ENCODE measurements at places on chromosomes 1 and 21.

- no peak for DNase-seq
These were observed 288.7 kb downstream of the SPATA17 start for GRCh38 chr1:217919683-217920388.

GRCh38 chr1:29125237-29125641, 1.5 kb upstream of the TMEM200B start:
- DNase-seq = no peak

- DNase-seq = no peak
These were observed 128.6 kb upstream of the HOOK1 start for GRCh38 chr1:59686170-59686569.

DNA sequence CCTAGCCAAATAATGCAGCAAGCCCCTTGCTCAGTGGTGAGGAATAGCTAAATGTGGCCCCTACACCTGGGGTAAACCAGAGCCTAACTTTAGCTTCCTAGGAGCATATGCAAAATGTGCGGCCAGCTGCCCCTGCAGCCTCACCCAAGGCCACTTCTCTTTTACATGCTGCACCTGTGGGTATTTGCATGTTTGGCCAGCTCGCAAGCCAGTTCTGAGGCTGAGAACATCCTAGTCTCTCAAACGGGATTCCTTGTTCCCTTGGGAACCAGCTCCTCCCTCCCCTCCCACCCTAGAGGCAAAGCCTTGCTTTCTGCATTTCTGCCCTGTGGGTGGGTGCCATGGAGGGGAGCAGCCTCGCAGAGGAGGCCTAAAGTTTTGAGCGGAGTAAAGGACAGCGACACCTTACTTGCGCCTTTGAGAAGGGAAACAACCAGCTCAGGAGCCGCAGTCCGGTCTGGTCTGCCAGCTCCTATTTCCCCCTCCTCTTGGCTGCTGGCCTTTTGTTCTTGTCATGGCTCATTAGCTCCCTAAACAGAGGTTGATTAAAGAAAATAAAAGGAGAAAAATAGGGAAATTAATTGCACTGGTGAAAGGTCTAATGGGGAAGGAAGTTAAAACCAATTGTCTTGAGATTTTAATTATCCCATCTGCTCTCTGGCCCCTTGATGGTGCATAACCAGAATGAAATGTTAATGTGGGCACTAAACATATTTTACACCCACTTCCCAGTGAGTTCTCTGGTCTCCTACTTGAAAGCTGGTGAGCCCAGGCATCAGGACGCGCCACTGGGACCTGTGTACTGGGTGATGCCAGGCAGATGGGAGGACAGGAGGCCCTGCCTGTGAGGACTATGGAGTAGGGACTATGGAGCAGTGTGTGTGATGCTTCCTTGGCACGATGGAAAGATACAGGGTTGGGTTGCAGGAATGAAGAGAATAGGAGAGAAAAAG, 68.7 kb downstream of the TEX35 start:
- peak; percentile 57 for DNase-seq

GRCh38 chr1:4976859-4977440, 322.5 kb downstream of the AJAP1 start:
- no peak for DNase-seq

DNA sequence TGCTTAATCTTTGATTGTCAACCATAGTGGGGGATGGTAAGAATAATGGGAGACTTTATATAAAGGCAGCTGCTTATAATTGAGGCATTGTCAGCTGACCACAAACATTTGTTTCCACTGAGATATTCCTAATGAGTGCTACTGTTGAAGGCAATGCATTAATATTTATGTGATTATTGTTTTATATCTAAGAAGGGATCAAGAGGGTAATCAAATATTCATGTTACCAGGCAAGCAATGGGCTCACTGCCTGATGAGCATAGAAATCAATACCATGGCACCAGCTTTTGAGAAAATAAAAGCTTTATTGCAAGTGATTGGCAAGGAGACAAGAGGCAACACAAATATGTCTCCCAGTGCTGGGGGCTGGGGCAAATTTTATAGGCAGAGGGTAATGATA, 706.7 kb upstream of the ADAMTS5 start:
- DNase-seq = no peak

DNA sequence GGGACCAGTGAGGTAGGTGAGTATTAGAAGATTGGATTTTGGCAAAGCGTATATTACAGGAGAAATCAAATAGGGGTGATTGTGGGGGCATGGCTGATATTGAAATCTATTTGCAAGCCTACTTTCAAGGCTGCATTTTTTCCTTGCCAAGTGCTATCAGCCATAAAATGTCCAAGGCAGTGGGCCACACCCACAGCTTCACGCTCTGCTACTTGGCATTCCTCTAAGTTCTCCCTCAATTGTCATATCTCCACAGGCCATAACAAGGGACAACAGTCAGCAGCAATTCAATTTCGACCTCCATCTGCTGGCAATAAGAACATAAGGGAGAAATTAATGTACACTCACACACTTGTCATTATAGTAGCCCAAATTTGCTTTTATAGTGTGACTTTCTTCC, 667.1 kb upstream of the PKN2 start:
- no peak for DNase-seq

DNA sequence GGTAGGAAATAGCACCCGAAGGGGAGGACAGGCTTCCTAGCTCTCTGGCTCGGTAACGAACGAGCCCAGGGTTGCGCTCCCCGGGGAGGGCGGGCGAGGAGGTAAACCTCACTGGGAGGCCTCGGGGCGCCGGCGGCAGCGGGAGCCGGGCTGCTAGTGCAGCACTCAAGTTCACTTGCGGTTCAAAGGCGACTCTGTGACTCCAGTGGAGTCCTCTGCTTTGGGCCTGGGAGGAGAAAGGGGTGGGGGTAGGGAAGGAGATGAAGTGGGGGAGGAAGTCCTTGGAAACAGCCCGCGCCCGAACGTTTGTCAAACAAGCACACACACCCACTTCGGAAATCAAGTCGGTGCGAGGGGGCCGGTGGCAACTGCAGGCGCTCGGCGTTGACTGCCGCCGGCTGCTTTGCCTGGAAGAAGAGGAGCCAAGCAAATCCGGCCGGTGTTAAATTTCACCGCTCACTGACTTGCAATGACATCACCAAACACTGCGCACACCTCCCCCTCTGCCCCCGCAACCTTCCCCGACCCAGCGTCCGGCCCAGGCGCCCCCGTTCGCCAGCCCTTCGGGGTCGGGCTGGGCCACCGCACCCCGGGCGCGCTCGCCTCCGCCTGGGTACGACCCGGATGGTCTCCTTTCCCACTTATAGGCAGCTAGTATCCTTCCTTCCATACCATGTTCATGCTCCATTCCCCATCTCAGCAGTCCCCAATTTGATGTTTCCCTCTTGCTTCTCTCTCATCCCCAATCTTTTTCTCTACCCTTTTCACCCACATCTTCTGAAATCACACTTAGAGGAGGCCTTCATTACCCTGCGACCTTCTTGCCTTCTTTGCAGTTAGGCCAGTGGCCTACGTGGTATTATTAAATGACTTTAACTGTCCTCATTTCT, at the start of gene COL24A1:
Gene COL24A1 (minus strand): TSS at position 207 of the 890 bp plus-strand sequence. CDS start 376 bp downstream, outside the sequence.
- DNase-seq = no peak

- DNase-seq = no peak
These were observed 149.9 kb downstream of the GALNT2 start for GRCh38 chr1:230216896-230217295.

DNA sequence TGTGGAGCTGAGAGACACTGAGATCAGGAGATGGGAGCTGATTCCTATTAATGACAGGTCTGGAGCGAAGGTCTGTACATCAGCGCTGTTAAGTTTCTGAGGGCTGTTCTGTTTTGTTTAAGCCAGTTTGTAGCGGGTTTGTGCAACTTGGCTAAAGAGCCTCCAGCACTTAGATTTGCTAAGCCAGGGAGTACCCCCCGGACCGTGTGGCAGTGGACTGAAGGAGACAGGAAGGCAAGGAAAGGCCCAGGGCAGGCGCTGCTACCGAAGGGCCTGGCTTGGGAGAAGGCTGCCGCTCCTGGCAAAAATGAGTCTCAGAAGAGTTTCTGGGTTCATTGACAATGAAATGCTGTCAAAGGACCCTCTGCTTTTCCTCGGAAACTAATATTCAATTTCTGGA, 139.3 kb upstream of the ZNF644 start:
- DNase-seq = no peak

DNA sequence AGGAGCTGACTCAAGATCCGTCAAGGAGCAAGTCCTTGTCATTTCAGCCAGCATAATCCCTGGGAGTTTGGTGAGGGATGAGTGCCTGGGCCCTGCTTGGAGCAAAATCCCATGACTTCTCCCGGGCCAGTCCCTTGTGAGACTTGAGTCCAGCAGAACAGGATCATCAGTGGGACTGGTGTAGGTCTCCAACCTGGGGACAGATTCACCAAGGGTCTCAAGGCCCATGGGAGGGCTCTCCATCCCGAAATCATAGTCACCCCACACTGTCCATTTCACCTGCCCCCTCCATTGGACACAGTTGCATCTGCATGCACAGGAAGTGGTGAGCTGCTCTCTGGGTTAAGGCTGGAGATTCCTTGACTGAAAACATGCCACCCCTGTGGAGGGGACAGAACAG, 178.2 kb downstream of the FOXD2 start:
- no peak for DNase-seq

GRCh38 chr1:228648647-228649383, 86.5 kb upstream of the RHOU start:
- no peak for DNase-seq

GRCh38 chr1:114490274-114490693, 20.7 kb downstream of the TRIM33 start:
- DNase-seq = no peak

DNA sequence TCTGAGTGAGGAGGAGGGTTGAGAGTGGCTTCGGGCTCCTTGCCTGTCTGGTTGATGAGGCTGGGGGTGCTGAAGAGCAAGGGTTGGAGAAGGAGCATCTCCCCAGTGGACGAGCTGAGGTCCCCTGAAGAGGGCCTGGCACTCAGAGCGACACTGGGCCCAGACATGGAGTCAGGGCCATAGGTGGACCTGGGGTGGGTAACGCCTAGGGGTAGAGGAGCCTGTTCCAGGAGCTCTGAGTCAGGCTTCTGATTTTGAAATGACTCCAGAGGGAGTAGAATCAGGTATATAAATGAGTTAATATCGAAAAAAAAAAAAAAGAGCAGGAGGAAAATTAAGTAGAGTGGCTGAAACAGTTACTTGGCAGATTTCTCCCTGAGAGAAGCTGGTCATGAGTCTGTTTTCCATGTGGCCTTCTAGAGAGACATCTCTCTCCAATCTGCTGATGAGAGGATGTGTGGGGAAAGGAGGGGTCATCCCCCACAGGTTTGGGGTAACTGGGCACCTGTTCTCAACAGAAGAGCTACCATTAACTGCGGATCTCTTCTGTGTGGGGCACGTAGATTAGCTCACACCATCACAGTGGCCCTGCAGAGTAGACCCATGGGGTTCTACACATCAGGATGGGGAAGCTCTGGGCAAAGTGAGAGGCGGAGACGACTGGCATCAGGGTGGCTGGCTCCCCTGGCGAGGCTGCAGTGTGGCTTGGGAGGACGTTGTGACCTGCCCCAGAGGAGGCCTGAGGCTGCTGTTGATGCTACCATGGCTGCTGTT, 115.5 kb downstream of the DHRS3 start:
- no peak for DNase-seq

DNA sequence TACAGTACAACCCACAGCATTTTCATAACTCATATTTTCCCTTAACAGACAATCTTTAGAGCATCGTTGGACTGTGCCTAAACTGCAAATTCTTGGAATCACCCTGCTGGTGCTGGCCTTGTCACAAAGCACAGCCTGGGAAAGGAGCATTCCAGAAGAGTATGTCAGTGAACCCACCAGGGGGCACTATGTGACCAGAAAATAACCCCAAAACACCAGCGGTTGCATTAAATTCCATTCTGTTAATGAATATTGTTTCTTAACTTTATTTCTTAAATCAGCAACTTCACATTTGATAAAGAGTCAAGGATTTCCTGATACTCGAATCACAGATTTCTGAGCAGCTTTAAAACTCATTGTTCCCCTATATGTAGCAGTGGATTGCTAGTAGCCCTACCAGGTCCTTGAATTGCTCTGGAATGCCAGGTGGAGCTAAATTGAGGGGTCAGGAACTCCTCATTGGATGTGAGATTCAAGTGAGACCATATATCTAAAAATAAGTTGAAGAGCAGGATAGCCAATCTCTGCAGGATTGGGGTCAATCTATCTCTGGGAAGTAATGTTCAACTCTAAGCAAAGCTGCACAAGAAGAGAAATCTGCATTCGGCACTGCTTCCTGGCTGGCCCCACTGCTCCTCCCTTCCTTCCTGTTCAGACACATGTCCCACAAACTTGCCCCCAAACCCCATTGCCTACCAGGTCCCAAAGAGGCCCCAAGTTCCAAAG, 12.7 kb upstream of the RAB4A start:
- peak; percentile 75 for DNase-seq

DNA sequence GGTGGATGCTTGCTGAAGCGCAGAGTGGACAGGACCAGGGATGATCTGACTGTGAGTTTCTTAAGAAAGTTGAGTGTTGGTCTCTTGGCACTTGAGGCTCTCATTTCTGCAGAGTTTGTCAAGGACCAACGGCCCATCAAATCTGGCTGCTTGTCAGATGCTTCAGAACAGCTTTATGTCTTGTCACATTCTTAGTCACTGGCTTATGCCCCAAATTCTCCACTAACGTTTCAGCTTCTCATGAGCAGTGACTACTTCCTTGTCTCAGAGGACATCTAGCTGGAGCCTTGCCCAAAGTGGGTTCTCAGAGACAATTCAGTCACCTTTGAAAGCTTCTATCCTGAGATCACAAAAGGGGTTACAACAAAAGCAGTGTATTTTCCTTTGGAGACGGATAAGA, 92.3 kb downstream of the ST6GALNAC5 start:
- no peak for DNase-seq

DNA sequence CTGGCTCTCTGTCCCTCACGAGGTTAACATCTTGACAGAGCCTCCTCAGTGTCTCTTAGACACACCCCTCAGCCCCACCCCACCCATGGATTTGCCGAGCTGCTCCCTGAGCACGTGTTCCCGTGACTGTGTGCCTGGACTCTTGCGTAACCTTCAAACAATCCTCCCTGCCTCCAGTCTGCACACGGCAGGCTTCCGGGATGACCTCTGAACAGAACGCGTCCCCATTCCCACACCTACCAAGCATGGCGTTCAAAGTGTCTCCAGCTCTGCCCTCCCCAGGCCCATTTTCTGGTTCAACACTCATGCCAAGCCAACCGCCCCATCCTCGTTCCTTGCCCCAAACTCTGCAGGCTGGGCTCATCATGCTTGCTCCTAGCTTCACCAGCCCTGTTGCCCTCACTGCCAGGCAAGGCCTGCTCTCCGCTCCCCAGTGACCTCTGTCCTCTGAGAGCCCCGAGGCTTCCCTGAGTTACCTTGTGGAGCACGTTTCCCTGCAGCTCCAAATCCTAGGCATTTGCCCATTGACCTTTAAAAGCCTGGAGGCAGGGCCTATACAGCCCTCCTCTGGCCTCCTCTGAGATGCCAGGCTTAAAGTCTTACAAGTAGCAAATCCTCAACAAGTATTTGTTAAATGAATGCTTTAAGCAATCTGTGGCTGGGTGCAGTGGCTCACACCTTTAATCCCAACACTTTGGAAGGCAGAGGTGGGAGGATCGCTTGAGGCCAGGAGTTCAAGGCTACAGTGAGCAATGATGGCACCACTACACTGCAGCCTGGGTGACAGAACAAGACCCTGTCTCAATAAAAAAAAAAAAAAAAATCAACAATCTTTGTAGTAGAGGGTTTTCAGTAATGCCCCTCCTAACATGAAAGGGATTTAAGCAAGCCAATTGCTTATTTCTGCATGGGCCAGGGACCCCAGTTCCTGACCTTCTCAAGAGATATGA, 5.0 kb downstream of the AGT start:
- no peak for DNase-seq

GRCh38 chr21:34166468-34166867, 93.1 kb downstream of the MRPS6 start:
- DNase-seq = no peak
